Dorsolateral prefrontal cortex (tissue), 122 donors: ENCODE measurements at places on chromosomes 2 and 18. TPM values are rescaled to one million over a fixed set of nuclear protein-coding genes. Genes with fewer than 3 reads are reported as not detected.

DNA sequence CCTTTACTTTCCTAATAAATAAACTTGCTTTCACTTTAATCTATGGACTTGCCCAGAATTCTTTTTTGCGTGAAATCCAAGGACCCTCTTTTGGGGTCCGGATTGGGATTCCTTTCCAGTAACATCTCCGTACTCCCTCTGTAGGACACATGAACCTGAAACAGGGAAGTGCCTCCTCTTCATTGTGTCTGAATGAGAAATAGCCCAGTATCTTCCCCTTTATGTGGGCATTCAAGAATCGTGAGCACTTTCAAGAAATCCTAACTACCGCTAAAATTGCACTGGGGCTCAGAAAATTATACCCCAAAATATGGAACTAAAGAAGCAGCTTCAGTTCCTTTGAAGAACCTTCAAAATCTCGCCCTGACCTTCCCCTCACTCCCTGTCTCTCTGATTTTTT lies 7.8 kb upstream of the POMC start:
- no peak for DNase-seq

Gene ANKRD62
- total RNA-seq: 1.4 TPM

Gene PHOSPHO2
- 7.8 TPM for total RNA-seq

DNA sequence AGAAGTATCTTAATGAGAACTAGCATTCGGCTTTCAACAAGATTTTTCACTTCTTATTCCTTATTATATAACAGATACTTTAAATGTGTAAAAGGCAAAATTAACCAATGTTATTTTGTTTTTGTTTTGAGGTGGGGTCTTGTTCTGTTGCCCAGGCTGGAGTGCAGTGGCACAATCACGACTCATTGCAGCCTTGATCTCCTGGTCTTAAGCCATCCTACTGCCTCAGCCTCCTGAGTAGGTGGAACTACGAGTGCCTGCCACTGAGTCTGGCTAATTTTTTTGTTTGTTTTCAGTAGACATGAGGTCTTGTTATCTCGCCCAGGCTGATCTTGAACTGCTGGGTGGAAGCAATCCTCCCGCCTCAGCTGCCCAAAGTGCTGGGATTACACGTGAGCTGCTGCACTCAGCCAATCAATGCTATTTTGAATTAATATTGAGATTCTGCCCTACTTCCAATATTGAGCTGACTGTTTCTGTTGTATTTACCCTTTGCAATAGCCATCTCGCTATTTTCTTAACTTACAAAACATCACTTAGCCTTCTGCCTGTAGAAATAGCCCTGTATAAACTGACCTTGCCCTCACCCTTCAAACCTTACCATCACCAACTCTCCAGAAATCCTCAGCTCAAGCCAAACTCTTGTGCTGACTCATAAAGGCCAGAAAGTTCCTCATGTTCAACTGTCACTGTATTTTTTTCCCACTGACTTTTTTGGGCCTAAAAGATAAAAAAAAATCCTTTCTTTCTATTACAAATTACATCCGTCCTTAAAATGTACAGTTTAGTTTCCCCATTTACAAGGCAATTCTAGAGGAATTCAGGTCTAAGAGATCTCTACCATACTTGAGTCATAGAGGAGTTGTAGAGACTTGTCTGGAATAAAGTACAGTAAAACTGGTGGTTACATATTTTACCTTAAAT lies 94.3 kb downstream of the OLA1 start:
- no peak for DNase-seq

Gene DOK6
- 38.5 TPM for total RNA-seq

- DNase-seq: peak; percentile 60
These were observed 29.0 kb downstream of the ANO7 start for GRCh38 chr2:241217320-241218031.

Gene GYPC
- 6.9 TPM for total RNA-seq

Gene C2orf78
- total RNA-seq: not detected

GRCh38 chr18:69936191-69936558 lies 11.5 kb downstream of the CD226 start:
- no peak for DNase-seq

GRCh38 chr2:128301501-128301966 lies 17.1 kb downstream of the HS6ST1 start:
- no peak for DNase-seq

GRCh38 chr2:75340560-75340959 lies 141.2 kb upstream of the TACR1 start:
- no peak for DNase-seq
